ENCODE measurements at places on chromosomes 3 and 15.

GRCh38 chr3:152480282-152480953 lies 211.7 kb downstream of the MBNL1 start:
- DNase-seq, result no peak

DNA sequence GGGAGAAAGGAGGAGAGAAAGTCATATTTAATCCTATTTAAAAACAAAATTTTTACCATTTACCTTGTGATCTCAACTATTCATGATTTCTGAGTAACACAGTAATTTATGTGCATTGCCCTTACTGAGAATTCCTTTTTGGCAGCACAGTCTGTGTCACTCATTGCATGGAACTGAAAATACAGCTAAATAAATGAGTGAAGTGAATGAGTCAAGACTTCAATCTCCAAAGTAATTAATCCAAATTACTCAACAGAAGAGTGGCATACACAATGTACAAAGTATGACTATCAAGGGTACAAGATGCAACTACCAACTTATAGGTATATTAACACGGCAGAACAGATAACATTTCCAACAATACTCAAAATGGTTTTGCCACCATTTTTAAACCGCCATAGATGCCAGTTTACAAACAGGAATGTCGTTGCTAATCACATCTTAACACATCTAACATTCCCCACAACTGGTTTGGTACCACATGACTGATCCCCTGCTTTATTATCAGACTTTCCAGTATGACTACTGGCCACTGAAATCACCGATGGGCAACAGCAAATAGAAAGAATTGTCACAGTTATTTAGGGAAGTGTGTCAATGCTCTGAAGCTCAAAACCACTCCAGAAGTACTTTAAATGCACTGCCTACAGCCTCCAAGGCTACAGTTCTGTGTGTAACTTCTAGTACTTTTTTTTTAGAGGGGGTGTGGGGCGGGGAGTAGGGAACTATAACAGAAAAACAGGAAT lies 410.4 kb downstream of the SHQ1 start:
- no peak for DNase-seq

- DNase-seq, result no peak
These were observed 831 bp downstream of the IFT57 start for GRCh38 chr3:108221393-108221792.

GRCh38 chr3:129855170-129855831 lies 38.2 kb downstream of the TMCC1 start:
- no peak for DNase-seq

GRCh38 chr15:38879909-38880471 lies 315.4 kb upstream of the RASGRP1 start:
- no peak for DNase-seq

DNA sequence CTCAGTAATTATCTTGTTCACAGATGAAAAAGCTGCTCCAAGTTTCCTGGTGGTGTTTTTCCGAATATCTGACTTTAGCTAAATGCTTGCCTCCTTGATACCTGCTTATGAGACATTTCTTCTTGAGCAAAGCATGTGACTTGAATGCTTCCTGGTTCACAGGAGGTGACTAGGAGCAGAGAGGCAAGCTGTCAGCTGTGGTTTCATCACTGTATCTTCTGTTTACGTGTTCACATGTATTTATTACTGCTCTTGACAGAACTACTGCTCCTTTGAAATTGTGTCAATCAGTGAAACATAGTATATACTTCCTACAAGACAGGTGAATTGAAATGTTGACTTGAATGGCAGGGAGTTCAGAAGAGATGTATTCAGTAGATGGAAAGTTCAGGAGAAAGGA lies 8.9 kb upstream of the SPPL2A start:
- no peak for DNase-seq
